Stimulated activated CD4-positive, alpha-beta T cell treated with anti-CD3 and anti-CD28 coated beads, Interleukin-1b, Interleukin-23, amount 100 ng/mL, for 24 hours (primary cell): ENCODE measurements at places on chromosomes 7 and 10.

- no peak for DNase-seq
Measured at GRCh38 chr10:101135141-101136006, 4.3 kb downstream of the TLX1 start.

- no peak for DNase-seq
Measured at GRCh38 chr7:114835861-114836260, 86.0 kb upstream of the MDFIC start.

DNA sequence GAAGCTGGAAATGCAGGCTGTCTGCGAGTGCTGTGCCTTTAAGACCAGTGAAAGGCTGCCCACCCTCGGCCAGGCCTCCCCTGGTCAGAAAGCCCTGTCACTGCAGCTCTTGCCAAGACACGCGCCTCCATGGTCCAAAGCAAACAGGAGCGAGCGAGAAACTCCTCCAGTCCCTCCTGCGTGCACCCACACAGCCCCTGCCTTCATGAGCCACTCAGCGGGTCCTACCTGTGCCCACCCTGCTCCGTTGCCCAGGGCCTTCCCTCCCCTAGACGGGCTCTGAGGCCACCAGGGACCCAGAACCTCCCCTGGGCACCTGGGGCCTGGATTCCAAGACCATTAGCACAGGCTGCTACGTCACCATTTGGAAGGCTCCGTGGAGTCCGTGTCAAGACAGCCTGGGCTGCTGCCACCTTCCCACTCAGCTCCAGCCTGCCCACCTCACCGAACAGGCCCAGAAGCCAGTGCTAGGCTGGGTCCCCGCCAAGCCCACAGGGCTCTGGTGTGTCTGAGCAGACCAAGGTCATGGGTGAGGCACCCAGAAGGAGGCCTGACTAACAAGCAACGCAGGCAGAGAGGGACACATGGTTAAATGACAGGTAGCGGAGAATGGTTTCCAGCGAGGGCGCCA lies 144.5 kb downstream of the NEURL1 start:
- DNase-seq: no peak

- DNase-seq: no peak
Measured at GRCh38 chr7:140605337-140605736, 35.3 kb downstream of the DENND2A start.

DNA sequence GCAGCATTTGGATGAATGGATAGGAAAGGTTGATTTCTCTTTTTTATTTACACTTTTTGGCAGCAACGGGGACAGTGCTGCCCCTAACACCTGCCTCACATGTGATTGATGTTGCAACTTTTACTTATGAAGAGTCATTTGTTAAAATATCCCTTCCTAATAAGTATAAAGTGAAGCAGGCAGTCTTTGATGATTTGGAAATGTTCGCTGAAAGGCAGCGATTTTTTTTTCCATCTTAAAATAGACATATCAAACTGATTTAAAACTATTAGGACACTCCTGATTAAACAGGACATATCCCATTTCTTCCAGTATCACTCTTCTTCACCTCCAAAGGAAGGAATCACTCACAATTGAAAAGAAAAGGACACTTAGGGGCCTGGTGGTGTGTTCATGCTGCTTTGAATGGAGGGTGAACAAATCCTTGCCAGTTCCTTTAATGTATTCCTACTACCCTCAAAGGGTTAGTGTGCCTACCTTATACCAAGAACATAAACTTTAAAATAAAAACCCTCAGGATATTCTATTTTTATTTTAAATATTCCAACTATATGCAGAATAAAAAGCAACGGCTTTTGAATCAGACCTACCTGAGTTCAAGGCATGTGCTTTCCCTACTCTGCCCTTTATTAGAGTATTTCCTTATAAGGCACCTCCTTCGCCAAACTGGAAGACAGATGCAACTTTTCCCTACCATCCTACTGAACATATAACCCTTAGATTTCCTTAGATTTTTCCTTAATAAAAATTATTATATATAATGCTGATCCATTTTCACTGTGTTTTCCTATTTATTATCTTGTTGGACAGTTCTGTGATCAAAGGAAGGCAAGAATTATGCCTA lies 1.1 kb downstream of the ADK start:
- DNase-seq: no peak

GRCh38 chr7:151851782-151852181 lies 25.1 kb downstream of the PRKAG2 start:
- no peak for DNase-seq

DNA sequence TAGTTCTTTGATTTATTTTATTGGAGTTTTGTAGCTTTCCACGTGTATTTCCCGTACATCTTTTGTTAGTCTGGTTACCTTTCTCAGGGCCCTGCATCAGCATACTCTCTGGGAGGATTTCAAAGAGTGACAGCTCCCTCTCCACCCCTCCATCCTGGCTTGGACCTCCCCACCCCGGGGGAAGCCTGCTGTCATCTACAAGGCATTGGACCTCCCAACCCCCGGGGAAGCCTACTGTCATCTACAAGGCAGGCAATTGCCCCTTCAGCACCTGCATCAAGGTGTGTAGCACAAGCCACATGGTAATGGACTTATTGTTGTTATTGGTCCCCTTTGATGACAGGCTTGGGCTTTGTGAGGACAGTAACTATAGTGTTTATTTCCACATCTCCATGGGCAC lies 390.1 kb downstream of the TCERG1L start:
- no peak for DNase-seq

- DNase-seq: no peak
Measured at GRCh38 chr10:103445767-103446567, 6.2 kb downstream of the CALHM2 start.

DNA sequence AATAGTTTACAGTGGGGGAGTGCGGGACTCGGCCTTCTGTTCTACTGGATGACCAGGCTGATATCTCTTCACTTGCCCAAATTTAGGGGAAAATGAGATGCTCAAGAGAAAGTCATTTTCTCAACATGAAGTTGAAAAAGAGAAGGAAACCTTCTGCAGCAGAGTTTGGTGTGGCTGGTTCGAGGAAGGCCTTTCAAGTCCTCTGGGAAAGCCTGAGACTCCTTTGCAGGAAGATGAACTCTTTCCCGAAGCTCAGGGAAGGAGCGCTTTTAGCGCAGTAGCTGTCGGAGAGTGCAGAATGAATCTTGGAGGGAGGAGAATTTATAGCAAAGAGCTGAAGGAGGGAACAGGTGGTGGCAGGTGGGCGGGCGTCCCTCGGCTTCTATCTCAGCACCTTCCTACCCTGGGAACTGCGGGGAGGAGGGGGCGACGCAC lies at the start of gene ATOH7:
Gene ATOH7, minus strand, starts transcription at position 297 of the 435 bp plus-strand sequence. CDS start 436 bp downstream, outside the sequence.
- no peak for DNase-seq

DNA sequence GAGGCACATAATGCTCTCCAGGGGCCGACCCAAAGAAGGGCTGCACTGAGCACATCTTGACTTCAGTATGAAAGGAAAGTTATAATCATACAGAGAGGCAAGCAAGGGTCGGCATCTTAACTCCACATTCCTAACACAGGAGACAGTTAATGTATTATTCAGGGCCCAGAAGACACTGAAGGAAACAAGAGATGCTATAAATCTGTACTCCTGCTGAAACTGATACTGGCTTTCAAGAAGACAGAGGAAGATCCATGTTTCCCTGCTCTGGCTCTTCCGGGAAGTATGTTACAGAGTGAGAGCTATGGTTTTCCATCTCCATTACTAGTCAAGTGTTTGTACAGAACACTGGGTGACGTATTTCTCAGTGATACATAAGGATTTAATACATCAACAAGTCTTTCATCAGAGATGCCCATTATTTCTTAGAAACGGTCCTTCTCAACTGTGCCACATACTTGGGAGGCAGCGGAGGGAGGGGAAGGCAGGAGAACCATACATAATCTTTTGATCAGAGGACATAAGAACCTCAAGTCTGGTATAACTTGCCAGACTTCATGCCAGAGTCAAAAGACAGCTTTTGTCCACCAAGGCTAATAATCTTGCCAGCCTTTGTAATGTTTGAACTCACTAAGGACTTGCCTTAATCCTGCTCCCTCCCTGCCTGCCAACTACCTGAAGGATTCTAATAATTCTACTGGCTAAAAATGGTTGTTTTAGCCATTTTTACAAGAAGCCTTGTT lies 58.1 kb downstream of the ENO4 start:
- DNase-seq: no peak

DNA sequence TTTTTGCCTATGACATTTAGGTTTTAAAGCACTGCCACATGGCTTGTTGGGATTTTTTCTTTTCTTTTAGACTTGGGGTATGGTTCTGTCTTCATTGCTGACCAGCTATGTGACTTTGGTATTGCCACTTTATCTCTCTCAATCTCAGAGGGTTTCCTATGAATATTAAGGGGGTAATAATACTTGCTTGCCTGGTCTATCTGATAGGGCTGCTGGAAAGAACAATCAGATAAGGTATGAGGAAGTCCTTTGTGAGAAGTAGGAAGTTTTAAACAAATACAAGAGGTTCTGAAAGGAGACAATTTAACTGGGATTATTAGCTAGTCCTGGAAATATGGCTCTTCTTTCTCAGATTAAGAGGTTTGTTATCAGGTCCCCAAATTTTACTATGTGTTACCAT lies 80.8 kb downstream of the ZNF92 start:
- DNase-seq: no peak

GRCh38 chr7:122412883-122413282 lies 108.3 kb upstream of the FEZF1 start:
- DNase-seq: no peak
